ENCODE measurements at places on chromosomes 7 and 10. TPM values are rescaled to one million over a fixed set of nuclear protein-coding genes. Genes with fewer than 3 reads are reported as not detected.

DNA sequence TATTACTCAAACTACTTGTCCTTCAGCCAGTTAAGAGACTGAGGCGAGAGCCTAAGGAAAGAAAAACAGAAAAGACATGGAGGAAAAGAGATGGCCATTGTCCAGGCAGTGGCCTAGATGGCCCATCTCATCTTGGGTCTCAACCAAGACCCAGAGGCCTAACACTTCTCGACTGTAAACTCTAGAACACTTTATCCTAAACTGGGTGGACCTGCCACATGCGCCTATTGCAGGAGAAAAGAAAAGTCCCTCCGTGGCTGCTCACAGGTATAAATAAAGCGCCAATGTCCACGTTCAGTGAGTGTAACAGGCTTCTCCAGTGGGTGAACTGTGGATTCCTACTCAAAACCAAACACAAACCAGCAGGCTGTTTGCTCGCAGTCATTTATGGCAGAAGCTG is 92.7 kb upstream of the DDC start:
- no peak overlapping the region for H3K27ac ChIP-seq
- H3K36me3 ChIP-seq, result no peaks in the 10 kb centered on the region
- H3K4me3 ChIP-seq, result no peak overlapping the region
- peaks cover 42% of the 10 kb centered on the region for H3K4me1 ChIP-seq
- no peak for DNase-seq

DNA sequence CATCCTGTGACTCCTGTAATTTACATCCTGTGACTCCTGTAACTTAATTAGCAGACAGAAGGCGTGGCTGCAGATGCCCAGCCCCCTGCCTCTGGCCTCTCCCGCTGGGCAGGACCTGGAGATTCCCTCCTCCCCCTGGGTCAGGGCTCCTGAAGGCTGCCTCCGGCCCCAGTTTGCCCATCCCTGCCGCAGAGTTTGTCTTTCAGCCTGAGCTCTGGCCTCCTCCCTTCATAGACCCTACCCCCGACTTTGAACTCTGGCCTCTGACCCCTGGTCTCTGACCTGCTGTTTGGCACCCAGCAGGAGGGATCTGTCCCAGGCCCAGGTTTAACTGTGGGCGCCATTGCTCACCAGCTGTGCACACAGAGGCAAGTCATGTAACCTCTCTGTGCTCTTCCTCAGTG is 45.6 kb downstream of the ELFN1 start:
- H3K4me3 ChIP-seq, result no peak overlapping the region
- no peak overlapping the region for H3K27ac ChIP-seq
- peaks cover 43% of the 10 kb centered on the region for H3K27me3 ChIP-seq

The AGAP6 gene
- total RNA-seq, result 21.9 TPM

GRCh38 chr10:123146013-123146893 is 1.7 kb upstream of the HMX2 start:
- peaks cover 100% of the 10 kb centered on the region for H3K27me3 ChIP-seq
- DNase-seq, result no peak
- peak overlapping the region; percentile 25 for H3K4me3 ChIP-seq
- H3K36me3 ChIP-seq, result no peaks in the 10 kb centered on the region
- H3K4me1 ChIP-seq, result peaks cover 89% of the 10 kb centered on the region

DNA sequence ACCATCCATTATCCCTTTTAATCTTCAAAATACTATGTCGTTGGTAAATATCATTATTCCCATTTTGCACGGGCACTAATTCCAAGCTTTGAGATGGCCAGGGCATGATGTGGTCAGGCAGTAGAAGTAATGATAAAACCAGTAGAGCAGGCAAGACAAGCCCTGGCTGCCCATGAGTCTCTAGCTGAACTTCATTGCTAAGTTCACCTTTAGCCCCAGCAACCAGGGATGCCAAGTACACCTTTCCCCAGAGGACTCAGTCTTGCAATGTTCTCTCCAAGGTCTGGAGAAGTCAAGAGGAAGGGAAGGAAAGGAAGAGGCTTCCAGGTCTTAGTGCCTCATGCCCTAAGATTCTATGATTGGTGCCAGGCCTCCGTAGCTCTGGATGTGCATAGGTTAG is 203.2 kb downstream of the PLXNA4 start:
- no peaks in the 10 kb centered on the region for H3K4me1 ChIP-seq
- H3K36me3 ChIP-seq, result no peaks in the 10 kb centered on the region
- H3K27ac ChIP-seq, result no peak overlapping the region

The CYP3A4 gene
- 0.16 TPM for total RNA-seq

The ASB10 gene
- total RNA-seq, result not detected

DNA sequence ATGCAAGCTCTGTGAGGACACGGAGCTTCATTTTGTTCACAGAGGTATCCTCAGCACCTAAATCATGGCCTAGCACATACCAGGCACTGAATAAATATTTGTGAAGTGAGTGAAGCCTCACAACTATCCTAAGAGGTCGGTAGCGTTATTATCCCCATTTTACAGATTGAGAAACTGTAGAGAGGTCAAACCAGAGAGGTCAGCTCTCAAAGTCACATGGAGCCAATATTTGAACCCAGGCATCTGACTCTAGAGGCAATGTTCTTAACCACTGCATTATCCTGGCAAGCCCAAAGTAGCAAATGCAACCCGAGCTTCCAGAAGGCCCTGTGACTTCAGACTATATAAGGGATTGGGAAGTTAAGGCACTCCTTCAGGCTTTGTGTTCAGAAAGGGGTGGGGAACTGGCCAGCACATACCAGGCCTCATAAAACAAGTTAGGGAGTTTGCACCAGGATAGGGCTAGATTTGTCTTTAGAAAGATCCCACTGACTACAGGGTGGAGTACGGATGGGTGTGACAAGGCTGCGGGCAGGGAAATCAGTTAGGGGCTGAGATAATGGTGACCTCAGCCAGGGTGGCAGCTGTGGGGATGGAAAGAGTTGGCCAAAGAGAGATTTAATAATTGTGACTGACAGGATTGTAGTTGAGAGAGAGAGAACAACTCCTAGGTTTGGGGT is 101.4 kb downstream of the TBXAS1 start:
- no peaks in the 10 kb centered on the region for H3K27me3 ChIP-seq
- no peaks in the 10 kb centered on the region for H3K4me1 ChIP-seq
- no peaks in the 10 kb centered on the region for H3K36me3 ChIP-seq
- no peak overlapping the region for H3K27ac ChIP-seq

- H3K27me3 ChIP-seq, result no peaks in the 10 kb centered on the region
- peaks cover 7% of the 10 kb centered on the region for H3K4me1 ChIP-seq
- no peak overlapping the region for H3K4me3 ChIP-seq
- H3K36me3 ChIP-seq, result no peaks in the 10 kb centered on the region
- no peak for DNase-seq
Observed at GRCh38 chr10:89705466-89705865, 4.1 kb downstream of the KIF20B start.

DNA sequence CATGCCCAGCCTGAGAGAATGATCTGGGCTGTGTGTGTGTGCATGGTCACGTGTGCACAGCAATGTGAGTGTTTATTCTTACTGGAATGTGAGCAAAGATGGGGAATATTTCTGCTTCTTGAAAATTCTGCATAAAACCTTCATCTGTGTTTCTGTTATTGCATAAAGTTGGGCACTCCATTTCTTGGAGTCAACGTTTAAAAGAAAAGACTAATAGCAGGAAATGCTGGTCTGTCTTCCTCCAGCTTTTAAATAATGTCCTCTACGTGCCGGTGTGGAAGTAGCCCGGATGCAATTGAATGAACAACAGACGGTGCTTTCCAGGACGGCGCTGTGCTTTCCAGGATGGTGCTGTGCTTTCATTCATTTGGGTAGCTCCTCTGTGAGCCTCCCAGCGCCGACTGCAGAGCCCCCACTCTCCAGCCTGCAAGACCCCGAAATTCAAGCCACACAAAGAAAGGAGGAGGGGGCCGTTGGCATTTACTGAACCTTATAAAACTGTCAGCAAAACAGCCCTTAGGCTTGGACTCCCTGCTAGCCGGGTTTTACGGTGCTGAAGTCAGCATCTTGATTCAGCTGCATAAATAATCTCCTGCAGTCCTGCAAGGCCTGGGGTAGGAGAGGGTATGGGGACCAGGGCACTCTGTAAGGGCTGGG is 158.2 kb upstream of the PRKCQ start:
- no peaks in the 10 kb centered on the region for H3K4me1 ChIP-seq
- DNase-seq, result no peak
- H3K4me3 ChIP-seq, result no peak overlapping the region
- no peaks in the 10 kb centered on the region for H3K27me3 ChIP-seq
- no peaks in the 10 kb centered on the region for H3K36me3 ChIP-seq
- no peak overlapping the region for H3K27ac ChIP-seq

DNA sequence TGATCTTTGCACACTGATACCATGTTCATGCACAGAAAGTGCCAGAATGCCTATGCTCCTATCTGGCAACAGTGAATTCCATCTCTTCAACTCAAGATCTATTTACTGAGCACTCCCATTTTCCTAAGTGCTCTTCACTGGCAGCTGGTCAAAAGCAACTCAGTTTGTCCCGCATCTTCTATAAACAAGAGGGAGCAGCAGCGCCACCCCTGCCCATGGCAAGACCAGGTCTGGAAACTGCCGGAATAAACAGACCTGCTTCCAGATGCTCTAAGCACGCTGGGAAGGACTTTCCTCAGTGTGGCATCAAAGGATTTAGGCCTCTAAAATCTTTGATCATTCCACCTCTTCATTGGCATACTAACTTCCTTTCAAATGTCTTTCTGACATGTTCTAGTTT is 104.4 kb upstream of the MACROH2A2 start:
- no peaks in the 10 kb centered on the region for H3K4me1 ChIP-seq
- H3K36me3 ChIP-seq, result no peaks in the 10 kb centered on the region
- DNase-seq, result no peak
- H3K4me3 ChIP-seq, result no peak overlapping the region
- no peaks in the 10 kb centered on the region for H3K27me3 ChIP-seq

The FGFBP3 gene
- 5.9 TPM for total RNA-seq

- peaks cover 76% of the 10 kb centered on the region for H3K4me1 ChIP-seq
- H3K27ac ChIP-seq, result peak overlapping the region; percentile 42
- DNase-seq, result no peak
- peaks cover 5% of the 10 kb centered on the region for H3K27me3 ChIP-seq
- H3K4me3 ChIP-seq, result peak overlapping the region; percentile 17
Observed at GRCh38 chr10:132540456-132540855, 2.9 kb downstream of the INPP5A start.

The CTAGE4 gene
- total RNA-seq, result 2.2 TPM

The ZNF804B gene
- total RNA-seq, result not detected

DNA sequence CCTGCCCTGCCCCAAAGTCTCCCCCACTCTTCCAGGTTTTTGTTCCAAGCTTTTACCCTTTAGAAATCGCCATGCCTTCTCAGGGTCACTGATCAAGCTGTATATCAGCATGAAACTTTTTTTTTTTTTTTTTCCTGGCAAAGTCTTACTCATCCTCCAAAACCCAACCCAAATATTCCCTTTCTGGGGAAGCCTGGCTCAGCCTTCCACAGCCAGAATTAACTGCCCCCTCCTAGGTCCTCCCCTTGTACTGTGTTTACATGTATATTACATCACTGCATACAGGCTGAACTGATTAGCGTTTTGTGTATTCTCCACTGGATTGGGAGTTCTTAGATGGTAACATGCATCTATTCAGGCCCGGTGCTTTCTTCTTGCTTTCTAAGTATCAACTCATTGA is 4.6 kb upstream of the NOBOX start:
- H3K27me3 ChIP-seq, result peaks cover 6% of the 10 kb centered on the region
- peaks cover 6% of the 10 kb centered on the region for H3K4me1 ChIP-seq
- H3K36me3 ChIP-seq, result no peaks in the 10 kb centered on the region
- no peak overlapping the region for H3K4me3 ChIP-seq
- H3K27ac ChIP-seq, result no peak overlapping the region

DNA sequence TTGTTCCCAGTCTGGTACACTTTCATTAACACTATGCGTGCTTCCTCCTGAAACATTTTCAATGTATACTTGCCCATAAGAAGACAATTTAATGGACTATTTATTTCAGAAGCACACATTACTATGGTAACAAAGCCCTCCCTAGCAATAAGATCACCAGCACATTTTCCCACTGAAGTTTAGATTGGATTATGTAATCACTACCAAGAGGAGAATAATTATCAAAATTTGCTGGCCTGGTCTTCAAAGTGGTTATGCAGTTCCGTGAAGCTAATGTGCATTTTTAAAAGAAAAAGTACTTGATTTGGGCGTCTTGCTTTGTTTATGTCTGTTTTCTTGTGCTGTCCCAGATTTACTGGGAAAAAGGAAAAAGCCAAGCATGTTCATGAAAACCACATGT is 61.9 kb downstream of the AP3M1 start:
- DNase-seq, result no peak
- no peaks in the 10 kb centered on the region for H3K4me1 ChIP-seq
- no peak overlapping the region for H3K27ac ChIP-seq
- no peaks in the 10 kb centered on the region for H3K27me3 ChIP-seq
- peaks cover 2% of the 10 kb centered on the region for H3K36me3 ChIP-seq

DNA sequence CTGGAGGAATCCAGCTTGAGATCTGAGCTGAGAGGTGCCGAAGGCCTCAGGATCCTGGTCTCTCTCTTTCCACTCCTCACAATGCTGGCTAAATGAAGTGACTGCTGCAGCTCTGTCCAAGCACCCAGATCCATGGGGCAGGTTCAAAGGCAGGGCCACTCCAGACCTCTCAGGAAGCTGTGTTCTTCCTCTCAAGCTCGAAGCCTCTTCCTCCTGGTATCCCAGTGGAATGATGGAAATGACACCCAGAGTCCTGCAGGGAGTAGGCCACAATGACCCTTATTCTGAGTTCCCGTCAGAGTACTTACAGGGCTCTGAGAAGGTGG is 574.1 kb downstream of the GRID1 start:
- H3K27ac ChIP-seq, result no peak overlapping the region
- H3K4me1 ChIP-seq, result no peaks in the 10 kb centered on the region
- H3K27me3 ChIP-seq, result no peaks in the 10 kb centered on the region
- DNase-seq, result no peak

DNA sequence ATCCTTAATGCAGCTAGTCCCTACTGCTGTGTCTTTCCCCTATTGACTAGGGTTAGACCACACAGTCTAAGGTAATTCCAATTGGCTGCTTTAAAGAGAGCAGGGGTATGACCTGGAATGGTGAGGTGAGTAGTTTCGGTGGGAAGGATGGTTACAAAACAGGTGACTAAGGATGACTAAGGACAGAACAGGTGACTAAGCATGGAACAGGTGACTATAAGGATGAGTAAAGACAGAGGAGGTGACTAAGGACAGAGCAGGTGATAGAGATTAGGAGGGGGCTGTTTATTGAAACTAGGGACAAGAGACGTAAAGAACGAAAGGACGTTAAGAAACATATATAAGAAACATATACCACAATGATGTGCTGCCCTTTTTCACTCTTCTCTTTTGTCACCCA is 145.1 kb upstream of the TMEM106B start:
- no peaks in the 10 kb centered on the region for H3K36me3 ChIP-seq
- DNase-seq, result no peak
- H3K4me1 ChIP-seq, result no peaks in the 10 kb centered on the region
- no peak overlapping the region for H3K27ac ChIP-seq

DNA sequence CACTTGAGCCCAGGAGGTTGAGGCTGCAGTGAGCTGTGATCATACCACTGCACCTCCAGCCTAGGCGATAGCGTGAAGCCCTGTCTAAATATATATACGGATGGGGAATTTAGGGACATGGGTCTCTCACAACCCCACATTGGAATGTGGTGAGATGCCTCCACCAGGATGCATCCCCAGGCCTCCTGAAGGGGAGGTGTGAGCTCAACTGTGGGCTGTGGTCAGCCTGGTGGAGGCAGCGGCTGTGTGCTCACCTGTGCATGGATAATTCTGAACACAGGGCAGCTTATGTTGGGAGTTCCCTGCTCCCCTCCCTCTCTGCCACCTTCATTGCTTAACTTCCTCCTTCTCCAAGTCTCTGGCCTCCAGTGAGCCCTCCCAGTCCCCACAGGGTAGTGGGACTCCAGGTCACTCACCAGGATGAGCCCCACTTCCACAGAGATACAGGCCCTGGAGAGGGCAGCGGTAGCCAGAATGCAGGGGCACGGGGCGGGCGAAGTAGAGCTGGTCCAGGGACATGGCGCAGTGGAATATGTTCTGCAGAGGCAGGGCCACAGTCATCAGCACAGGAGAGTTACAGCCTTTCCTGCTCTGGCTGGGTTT is 30.4 kb downstream of the PYROXD2 start:
- no peak overlapping the region for H3K27ac ChIP-seq
- H3K27me3 ChIP-seq, result no peaks in the 10 kb centered on the region
- no peaks in the 10 kb centered on the region for H3K36me3 ChIP-seq
- H3K4me1 ChIP-seq, result no peaks in the 10 kb centered on the region
- no peak overlapping the region for H3K4me3 ChIP-seq
- no peak for DNase-seq

All from T-cell (primary cell).